ENCODE measurements at places on chromosomes 16 and 17. TPM values are rescaled to one million over a fixed set of nuclear protein-coding genes. Genes with fewer than 3 reads are reported as not detected.

DNA sequence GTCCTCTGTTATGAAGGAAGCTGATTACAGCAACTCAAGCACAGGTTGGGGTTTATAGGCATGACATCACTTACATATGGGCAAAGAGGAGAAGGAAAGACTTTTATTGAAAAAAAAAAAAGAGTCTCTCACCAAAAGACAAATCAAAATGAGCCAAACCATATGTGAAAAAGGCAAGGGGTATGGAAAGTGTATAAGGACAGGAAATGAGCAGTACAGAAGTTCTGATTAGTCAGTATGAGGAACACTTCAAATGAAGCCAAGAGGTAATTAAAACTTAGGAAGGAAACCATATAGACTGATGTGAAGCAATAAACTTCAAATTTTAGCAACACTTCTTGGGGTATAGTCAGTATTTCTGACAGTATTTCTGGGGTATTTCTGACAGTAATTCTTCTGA, 1372.6 kb downstream of the CDH11 start:
- peak; percentile 30 for DNase-seq

The CDRT15L2 gene
- not detected for polyA plus RNA-seq

DNA sequence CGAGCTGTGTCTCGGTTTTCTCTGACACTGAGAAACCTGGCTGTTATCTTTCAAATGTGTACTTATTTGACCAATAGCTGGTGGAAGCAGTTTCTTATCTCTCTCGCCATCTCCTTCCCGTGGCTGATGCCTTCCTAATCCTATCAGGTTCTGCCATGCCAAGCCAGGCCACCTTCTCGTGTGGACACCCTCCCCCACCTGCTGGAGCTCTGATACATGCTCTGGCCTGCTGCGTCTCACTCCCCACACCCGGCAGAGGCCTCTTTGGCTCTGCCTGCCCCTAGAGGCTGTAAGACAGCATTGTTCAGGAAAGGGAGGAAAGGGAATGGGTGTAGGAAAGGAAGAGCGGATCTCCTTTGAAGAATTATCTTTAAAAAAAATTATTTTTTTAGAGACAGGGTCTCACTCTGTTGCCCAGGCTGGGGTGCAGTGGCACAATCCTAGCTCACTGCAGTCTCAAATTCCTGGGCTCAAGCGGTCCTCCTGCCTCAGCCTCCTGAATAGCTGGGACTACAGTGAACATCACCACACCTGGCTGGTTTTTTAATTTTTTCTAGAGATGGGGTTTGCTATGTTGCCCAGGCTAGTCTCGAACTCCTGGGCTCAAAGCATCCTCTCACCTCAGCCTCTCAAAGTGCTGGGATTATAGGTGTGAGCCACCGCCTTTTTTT, 7.5 kb upstream of the ARMC5 start:
- DNase-seq, result peak; percentile 75

- DNase-seq, result no peak
Measured at GRCh38 chr17:57856792-57857620, 7.2 kb upstream of the MRPS23 start.

The PGAP6 gene
- 142 TPM for polyA plus RNA-seq

GRCh38 chr17:32116937-32117336, 25.4 kb upstream of the RHOT1 start:
- DNase-seq, result no peak

DNA sequence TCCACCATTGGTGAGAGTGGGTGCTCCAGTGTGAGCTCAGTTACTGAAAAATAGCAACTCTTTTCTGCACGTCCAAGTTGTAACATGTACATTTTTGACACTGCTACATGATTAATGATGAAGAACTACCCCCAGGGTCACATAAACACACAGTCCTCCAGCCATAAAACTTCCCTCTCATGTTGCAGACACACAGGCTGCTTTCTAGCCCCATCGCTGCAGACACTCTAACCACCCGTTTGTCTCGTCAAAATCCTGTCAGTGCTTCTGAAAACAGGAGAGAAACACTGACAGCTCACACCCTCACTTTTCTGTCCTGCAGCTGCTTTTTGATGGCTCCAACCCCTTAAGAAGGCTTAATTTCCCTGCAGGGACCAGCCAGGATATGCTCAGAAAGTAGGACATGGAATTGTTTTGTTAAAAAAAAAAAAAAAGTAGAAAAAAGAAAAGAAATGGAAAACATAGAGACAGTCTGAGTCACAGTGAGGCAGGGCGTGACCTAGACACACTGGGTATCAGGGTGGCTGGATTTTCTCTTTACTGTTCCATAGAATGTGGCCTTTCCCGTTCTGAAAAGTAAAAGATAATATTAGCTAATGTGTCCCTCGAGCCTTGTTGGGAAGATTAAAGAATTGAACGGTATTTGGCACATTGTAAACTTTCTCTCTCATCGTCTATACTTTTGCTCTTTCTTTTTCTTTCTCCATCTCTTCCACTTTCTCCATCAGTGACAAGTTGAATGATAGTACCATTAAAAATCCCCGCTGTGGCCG, 20.7 kb upstream of the CCL5 start:
- DNase-seq, result peak; percentile 3

DNA sequence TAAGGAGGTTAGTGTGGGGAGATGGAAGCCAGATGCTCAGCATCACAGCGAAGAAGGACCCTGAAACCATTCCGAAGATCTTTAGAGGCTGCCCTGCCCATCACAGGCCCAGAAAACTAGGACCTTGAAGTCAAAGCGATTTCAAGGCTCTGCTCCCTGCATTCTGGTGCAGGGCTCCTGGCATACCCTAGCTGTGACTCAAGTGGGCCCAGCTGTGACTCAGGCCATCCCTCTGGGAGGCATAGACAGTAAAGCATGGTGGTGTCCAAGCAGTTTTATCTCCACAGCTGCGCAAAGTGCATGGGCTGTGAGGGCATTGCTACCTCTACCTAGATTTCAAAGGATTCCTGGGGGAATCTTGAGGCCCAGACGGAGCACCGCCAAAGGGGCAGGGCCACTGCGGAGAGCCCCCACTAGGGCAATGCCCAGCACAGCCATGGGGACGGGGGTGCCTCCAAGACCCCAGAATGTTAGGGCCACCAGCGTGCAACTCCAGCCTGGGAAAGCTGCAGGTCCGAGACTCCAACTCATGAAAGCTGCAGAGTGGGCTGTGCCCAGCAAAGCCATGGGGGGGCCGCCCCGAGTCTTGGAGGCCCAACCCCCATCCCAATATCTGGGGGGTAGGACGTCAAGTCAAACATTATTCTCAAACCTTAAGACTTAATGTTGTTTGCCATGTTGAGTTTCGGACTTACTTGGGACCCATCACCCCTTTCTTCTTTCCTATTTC, 11.7 kb upstream of the ZNF594 start:
- DNase-seq, result no peak

GRCh38 chr17:64984851-64985521, 65.7 kb upstream of the LRRC37A3 start:
- peak; percentile 45 for DNase-seq

- DNase-seq, result no peak
Measured at GRCh38 chr16:50550035-50550434, 1.8 kb downstream of the NKD1 start.
